Activated T-cell treated with anti-CD3 and anti-CD28 coated beads, Interleukin-2, amount 50 U/mL, for 48 hours (primary cell): ENCODE measurements at places on chromosomes 5 and 9.

GRCh38 chr5:167929841-167930240, 361.6 kb upstream of the WWC1 start:
- DNase-seq = no peak

DNA sequence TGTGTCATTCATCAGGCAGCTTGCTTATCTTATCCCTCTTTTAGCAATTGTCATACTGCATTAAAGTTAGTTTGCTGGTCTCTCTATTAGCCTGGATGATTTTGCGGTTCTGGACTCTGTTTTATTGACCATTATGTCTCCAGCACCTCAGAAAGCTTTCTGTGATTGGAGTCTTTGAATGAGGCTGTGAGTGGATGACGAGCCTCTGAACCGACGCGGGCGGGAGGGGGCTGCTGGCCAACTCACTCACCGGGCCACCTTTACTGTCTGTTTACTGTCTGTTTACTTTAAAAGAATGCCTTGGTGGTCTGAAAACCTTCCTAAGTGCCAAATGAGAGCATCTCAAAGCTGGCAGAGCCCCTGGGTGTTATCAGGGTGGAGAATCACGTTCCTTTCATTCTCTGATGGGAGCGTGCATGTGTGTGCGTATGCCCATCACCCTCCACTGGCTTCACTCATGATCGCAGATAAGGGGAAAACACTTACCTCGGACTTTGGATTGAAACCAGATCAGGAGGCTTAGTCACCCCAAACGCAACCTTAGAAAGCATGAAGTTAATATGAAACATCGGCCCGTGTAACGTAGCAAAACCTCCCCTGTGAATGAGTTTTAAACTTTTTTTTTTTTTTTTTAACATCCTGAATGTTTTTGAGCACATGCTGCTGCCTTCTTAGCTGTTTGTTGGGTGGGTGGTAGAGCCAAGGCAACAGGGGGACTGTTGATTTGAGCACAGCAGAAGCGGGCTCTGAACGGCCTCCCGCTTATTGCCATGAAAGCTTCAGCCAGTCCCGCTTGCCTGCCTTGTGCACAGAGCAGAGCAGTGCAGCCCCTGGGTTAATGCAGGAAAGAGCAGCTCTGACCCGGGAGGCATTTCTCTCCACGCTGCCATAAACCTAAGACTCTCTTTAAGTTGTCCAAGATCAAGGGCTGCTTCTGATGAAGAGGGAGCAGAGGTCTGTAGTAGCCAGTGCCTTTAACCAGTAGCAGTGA, 173.6 kb downstream of the GADD45G start:
- no peak for DNase-seq

DNA sequence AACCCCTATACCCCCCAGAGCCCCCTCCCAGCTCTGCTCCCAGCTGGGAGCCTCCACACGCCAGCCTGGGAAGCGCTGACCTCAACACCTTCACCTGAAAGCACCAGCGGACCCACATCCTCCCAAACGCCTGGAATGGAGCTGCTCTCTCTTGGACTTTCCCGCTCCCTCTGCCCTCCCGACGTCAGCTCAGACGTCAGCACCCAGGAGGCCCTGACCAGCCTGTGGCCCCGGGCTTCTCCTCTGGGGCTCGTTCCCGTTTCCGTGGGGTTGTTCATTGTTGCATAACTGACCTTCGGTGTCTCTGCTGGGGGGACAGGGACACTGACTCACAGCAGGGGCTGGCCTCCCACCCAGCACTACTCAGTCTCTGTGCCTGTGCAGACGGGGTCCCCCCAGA, 35.0 kb upstream of the SLC6A3 start:
- DNase-seq = no peak

DNA sequence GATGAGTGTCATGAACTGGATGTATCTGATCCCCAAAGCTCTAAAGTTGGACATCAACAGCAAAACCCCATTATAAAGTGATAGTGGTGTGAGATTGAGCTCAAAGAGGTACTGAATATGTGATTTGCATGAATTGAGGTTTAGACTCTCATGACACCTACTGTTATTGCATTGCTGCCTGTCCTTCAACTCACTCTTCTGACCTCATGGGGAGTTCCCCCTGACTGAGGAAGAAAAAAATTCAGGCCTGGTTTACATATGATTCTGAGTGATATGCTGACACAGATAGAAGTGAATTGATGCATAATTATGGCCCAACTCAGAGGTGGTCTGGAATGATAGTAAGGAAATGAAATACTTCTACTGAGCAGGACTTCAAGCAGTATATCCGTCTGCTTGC, 76.2 kb upstream of the CHD1 start:
- DNase-seq = no peak

- no peak for DNase-seq
Measured at GRCh38 chr5:13511442-13511841, 433.0 kb downstream of the DNAH5 start.

DNA sequence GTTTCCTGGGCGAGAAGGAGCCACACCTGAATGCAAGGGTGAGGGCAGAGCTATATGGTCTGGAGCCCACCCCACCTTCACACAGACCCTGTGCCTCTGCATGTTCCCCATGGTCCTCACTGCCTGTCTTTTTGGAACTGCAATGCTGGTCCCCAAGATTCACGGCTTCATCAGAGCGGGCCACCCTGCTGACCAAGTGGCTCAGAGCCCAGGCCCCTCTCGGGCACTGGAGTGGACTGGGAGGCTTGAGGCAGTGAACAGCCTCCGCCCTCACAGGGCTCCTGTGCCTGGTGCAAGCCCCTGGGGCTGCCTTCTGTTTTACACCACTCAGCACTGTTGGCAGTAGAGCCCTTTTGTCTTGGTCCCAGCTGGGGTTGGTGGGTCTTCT, 143.2 kb downstream of the CACNA1B start:
- no peak for DNase-seq

- no peak for DNase-seq
Measured at GRCh38 chr9:137866226-137867141, 11.1 kb upstream of the CACNA1B start.

GRCh38 chr9:37998881-37999587, 70.0 kb downstream of the SHB start:
- no peak for DNase-seq

GRCh38 chr5:157801-158200, 33.5 kb upstream of the LRRC14B start:
- no peak for DNase-seq

GRCh38 chr9:14097215-14097614, 216.7 kb downstream of the NFIB start:
- no peak for DNase-seq

DNA sequence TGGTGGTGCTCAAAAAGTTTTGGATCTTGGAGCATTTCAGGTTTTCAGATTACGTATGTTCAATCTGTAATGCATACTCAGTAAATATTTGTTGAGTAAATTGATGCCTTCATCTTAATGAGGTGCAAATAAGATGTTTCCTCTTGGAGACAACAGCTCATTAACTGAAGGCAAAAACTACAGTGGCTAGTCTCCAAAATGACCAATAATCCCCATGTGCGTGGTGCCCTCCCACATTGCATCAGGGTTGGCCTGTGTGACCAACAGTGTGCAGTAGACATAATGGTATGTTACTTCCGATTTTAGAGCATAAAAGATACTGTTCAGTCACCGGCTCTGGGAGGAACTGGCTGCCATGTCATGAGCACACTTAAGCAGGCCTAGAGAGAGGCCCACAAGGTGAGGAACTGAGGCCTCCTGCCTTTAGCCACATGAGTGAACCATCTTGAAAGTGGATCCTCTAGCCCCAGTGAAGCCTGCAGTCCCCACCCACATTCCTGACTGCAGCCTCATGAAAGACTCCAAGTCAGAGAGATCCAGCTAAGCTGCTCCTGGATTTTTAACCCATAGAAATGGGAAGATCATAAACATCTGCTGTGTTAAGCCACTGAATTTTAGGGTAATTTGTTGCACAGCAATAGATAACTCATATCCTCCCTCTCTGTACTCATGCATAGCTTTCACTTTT, 55.7 kb downstream of the LIFR start:
- no peak for DNase-seq

DNA sequence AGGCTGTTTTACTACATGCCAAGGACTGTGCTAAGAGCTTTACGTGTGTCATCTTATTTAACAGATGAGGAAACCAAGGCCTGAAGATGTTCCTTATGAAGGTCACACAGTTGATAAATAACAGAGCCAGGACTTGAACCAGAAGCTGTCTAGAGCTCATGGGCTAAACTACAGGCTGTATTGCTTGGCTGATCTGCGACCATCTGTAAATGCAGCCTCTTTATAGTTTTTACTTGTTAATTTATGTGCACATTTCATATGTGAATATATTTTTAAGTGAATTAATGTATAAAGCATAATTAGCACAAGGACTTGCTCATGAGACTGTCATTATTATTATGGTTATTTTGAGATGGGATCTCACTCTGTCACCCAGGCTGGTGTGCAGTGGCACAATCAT, 19.3 kb upstream of the GNPDA1 start:
- DNase-seq = no peak

DNA sequence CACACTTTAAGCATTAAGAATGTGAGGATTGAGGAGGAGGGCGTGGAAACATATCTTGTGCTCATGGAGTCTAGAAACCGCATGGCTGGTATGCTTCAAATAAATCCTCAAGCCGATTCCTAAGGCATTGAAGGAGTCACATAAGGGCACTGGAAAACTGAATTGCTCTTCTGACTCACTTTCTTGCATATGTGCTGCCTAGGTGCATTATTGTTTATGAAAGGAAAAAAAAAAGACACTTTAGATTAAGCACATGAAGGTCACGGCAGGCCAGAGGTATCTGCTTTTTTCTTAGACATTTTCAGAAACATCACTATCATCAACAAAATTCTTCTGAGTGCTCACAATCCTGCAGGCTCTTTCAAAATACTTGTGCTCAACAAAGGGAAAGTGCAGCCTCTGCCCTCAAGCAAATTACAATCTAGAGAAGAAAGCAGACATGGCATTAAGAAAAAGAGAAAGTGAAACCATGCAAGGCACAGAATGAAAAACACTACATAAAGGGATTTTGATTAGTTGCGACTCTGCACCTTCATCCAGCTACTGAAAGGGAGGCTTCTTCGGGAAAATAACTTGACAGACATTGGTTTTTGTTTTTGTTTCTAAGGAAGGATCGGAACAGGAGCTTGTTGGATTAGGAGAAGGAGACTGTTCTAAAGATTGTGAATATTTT, 2117.6 kb downstream of the MAT2B start:
- no peak for DNase-seq

GRCh38 chr5:106321242-106321641, 1349.5 kb downstream of the EFNA5 start:
- DNase-seq = no peak

DNA sequence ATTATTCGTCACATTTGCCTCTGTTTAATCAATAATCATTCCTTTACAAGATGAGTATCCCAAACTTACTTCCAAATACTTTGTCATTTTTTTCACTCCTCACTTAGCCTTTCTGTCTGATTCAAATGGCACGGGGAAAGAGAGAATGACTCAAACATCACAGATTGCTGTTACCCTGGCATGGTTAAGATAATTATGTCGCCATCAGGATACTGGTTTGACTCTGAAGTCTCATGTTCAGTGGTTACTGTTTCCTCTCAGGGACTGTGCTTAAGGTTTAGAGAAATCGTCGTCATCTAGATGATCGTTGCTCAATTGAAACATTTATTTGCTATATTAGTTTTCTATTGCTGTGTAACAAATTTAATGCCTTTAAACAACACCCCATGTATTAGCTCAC, 45.2 kb upstream of the RAD23B start:
- DNase-seq = no peak

GRCh38 chr9:20749496-20750198, 65.6 kb downstream of the FOCAD start:
- DNase-seq = no peak

DNA sequence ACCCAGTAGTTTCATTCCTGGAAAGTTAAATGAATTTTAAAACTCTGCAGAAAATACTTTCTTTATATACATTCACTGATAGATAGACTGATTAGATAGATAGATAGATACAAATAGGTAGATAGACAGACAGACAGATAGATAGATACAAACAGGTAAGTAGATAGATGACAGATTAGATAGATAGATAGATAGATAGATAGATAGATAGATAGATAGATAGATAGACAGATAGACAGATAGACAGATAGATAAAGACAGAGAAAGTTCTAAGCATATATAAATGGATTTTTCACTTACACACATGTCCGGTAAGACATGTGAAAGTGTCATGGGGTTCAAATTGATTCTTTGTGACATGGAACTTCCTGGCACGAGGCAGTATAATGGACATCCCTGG, 349.7 kb downstream of the CDK5RAP2 start:
- DNase-seq = no peak

GRCh38 chr9:93813221-93814076, 141.7 kb downstream of the BARX1 start:
- DNase-seq = no peak

- no peak for DNase-seq
Measured at GRCh38 chr5:17000291-17000939, 64.3 kb upstream of the MYO10 start.

GRCh38 chr9:120916991-120917880, 9.4 kb downstream of the TRAF1 start:
- no peak for DNase-seq

DNA sequence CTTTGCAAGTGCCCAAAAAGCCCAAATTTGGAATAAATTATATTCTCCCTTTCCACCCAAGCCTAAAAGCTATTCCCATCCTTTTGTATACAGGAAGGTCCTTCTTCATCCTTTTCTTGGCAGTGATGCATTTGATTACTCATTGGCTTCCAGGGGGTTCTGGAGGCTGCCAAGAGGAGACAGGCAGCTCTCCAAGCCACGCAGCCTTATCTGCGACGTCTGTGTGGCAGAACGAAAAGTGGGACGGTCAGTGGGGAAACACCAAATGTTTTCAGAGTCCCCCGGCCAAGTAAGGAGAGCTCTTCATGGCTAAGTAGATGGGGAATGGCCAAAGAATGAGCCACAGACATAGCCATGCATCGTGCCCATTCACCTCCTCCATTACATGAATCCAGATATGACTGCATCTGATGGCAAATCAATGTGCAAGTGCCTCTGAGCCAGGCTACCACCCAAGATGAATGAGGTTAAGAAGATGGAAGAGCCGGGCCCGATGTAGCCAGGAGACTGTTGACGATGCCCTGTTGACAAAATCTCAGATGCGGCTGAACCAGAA, 12.1 kb downstream of the ADAM19 start:
- DNase-seq = no peak

DNA sequence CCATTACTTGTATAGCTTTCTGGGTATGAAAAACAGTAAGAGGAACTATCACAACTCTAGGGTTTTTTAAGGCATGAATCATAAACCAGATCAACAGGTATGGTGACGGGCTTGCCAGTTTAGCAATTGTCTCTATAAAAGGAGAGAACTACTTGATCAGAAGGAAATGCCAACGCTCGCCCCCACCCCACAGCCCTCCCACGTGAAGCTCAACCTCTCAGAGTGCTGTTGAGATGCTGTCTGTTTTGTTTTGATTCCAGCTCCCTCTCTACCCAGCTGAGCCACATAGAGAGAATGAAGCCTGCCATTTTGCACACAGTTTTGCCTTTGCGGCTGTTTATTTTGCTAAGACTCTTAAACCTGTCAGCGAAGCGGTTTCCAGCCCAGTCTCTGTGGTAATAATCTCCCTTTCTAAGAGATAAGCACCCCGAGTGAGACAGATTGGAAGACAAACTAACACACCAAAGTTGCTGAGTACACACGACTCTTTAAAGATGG, 257.9 kb upstream of the ANKRD55 start:
- peak; percentile 60 for DNase-seq

- no peak for DNase-seq
Measured at GRCh38 chr5:2701592-2701991, 49.9 kb downstream of the IRX2 start.
